Hematopoietic multipotent progenitor cell treated with erythropoietin and hydrocortisone succinate and interleukin-3 and kit ligand, for 15 days (in vitro differentiated cells): ENCODE measurements at places on chromosomes 12 and 14.

- DNase-seq, result no peak
These were observed 482.5 kb downstream of the FLRT2 start for GRCh38 chr14:86012461-86012860.

DNA sequence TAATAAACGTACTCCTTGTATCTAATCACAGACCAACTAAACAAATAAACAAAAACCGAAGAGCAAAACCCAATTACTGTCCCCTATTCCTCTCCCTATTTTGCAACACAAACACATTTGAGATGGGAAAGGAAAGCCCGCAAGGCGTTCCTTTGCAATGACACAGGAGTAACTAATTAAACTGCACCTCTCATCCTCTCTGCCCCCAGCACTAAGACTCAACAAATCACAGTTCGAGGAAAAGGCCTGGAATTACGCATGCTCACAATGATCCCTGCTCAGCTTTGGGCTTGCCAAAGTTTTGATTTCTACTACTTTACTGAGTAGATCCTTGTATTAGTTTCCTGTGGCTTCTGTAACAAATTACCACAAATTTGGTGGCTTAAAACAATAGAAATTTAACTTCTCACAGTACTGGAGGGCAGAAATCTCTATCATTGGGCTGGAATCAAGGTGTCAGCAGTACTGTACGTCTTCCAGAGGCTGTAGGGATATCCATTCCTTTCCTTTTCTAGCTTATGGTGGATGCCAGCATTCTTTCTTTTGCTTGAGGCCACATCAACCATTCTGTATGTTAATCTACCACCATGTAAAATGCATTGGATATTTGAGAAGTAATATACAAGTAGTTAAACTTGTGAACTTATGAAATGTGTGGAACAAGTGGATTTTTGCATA is 123.0 kb downstream of the NAV3 start:
- no peak for DNase-seq

DNA sequence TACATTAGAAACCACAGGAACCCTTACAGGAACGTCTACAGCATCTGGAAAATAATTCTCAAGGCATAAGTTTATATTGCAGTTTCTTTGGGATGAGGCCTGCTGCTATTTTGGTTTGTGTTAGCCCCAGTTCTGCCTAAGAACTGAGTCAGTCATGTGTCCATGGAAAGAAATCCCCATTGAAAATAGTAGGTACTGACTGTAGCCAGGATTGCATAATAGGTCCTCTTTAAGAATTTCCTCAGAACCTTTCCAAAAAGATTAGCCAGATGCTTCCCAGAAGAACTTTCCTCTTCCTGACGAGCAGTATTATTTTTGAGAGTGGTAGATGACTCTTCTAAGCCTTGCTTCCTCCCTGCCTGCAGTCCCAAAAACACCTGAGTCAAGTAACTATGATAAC is 52.6 kb downstream of the RASSF8 start:
- DNase-seq, result no peak

DNA sequence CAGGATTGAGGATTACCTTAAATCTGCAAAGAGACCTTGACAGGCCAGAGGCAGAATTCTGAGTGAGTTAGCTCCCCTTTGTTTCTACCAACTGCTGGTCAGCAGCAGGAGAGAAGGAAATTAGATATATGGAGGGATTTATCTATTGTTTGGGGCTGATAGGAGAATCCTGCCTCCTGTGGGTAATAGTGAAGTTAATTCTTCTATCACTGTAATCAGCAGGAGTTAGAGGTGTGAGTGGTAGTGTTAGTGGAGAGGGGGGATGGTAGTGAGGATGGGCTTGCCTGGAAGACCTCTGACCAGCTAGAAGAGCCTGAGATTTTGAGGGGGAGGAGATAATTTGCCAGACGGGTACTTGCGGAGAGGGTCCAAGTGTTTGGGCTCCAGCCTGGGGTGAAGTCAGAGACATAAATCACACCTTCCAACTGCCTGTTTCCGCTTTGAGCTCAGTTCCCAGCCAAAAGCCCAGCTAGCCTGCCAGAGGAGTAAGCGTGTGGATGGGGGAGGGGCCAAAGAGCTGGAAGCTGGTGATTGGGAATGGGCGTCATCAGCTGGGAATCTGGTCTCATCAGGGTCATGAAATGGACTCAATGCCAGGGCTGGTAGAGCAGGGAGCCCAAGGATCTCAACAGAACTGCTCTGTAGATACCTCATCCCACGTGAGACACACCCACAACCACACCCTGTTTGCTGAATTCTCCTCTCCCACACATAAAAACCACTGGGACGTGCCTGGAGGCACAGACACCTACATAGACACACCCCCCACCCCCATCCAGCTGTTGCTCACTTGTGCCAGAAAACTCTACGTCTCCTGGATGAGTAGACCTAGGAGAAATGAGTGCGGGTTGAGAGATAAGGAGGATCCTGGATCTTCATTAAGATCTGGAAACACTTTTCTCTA is 13.1 kb upstream of the ITGA5 start:
- no peak for DNase-seq

GRCh38 chr14:61219256-61219655 is 61.9 kb downstream of the TMEM30B start:
- DNase-seq, result no peak

GRCh38 chr14:75628816-75629215 is 31.9 kb downstream of the ERG28 start:
- DNase-seq, result no peak

GRCh38 chr14:24219080-24219479 is 3.2 kb upstream of the MDP1 start:
- no peak for DNase-seq

- DNase-seq, result no peak
These were observed 39.6 kb downstream of the GUCY2C start for GRCh38 chr12:14656846-14657245.

- no peak for DNase-seq
These were observed 1598.3 kb downstream of the AACS start for GRCh38 chr12:126663304-126664094.

- no peak for DNase-seq
These were observed 7.1 kb downstream of the ASB2 start for GRCh38 chr14:93969082-93969828.

DNA sequence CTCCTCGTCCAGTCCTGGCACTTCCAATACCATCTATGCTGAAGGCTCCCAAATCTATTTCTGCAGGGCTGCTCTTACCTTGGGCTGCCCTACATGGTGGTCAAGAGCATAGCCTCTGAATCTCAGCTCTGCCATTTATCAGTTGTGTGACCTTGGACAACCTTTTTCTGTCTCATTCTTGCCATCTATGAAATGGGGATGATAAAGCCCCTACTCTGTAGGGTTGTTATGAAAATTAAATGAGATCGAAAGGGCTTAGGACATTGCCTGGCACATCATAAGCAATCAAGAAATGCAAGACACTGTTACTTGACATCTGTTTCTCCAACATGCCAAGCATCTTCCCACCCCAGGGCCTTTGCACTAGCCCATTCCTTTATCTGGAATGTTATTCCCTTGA is 45.5 kb upstream of the GPATCH2L start:
- DNase-seq, result no peak

GRCh38 chr14:30770376-30770775 is 104.0 kb upstream of the COCH start:
- DNase-seq, result no peak

DNA sequence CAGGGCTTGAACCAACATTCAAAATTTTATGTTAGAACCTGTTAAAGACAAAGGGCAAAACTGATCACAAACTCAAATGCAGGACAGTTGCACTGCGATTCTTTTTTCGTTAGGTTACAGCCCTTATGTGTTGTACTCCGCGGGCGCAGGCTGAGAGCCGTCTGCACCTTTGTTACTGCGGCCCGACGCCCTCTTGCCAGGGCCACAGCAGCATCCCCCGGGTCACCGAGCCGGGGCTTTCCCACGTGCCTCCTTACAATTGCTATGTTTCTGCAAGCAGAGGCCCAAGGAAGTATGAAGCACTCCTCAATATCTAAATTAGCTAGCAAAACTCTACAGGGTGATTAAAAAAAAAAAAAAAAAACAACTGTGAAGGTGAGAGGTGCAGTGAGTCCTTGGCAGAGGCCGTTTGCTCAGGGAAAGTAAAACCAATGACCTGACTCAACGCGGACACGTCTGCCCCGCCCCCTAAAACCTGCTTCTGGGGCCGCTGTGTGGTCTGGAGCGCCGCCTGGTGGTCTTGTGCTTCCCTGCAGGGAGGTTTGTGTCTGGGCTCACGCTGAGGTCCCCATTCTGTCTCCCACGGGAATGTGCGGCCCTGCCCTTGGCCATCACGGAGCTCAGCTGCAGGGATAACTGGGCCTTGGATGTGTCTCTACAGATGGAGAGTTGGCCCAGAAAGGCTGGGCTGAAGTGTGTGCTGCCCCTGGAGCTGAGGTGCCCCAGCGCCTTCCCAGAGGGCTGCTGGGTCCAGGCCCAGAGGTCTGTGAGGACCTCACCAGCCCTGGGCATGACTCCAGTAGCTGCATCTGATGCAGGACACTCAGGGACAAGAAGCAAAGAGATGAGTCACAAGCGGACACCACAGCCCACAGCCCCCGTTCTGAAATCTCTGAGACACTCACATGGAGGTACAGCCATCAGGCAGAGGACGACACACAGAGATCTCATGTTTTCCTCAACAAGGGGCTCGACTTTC is 418.5 kb downstream of the TMEM121 start:
- DNase-seq, result peak; percentile 76

GRCh38 chr14:21334202-21334906 is 49.5 kb downstream of the SUPT16H start:
- no peak for DNase-seq

GRCh38 chr12:16593546-16593945 is 12.4 kb downstream of the LMO3 start:
- no peak for DNase-seq

DNA sequence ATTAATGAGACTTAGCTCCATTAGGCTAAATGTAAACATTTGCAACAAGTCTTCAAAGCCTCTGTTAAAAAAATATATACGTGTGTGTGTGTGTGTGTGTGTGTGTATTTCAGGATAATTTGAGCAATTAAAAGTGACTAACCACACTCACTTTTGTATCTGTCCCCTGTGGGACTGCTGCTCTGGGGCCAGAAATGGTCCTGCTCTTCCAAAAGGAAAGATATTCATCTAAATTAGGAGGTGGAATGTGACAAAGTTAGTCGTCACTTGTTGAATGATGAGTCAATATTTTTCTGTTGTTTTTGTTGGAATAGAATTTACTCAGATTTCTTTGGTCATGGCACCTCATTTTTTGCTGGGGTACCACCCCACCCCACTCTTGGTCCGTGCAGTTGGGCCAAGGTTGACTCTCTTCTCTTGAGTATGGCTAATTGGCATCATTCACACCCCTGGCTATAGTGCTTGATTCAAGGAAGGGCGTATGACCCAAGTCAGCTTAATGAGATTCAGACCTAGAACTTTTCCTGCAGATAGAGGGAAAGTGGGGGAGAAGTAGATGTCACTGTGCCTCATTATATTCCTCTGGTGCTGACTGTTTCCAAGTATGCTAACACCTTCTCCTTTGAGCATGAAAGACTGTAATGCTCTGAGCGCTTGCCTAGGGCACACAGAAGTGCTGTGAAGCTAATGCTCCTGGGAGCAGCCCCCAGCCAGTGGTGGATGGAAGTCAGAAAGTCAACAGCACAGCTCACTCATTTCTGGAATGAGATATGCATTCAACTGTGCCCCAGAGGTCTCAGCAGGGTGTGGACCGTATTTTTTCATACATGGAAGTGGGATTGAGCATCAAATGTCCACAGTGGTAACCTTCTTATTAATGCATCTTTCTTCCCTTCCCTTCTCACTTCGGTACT is 577.0 kb upstream of the TBX3 start:
- DNase-seq, result no peak

DNA sequence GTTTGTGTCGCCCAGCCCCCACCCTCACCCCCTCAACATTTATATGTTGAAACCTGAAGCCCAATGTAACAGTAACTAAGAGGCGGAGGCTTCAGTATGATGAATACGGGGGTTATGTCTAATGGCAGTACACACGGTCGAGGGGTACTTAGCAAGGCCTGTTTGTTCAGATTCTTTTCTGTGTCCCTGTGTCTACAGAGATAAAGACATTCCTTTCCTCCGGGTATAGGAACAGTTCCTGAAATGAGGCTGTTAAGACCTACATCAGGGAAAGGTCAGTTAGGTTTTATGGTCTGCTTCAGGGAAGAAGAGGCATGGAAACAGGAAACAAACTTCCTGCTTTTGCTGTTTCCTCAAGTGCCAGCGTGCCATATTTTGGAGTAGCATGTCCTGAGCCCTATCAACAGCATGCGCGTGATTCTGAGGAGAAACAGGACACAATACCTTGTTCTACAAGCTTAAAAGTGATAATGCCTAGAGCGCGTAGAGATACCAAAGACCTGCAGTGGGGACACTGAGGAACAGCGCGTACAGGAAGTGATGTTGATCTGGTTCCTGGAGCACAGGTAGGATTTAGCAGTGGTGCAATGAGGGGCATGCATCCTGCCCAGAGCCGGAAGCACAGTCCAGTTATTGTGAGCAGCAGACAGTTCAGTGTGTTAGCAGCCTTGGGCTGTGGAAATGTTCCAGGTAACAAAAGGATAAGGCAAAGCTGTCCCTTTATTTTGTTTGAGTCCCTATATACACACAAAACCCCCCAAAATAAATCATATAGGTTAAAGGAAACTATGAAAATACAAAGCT is 47.2 kb downstream of the FGD4 start:
- no peak for DNase-seq

DNA sequence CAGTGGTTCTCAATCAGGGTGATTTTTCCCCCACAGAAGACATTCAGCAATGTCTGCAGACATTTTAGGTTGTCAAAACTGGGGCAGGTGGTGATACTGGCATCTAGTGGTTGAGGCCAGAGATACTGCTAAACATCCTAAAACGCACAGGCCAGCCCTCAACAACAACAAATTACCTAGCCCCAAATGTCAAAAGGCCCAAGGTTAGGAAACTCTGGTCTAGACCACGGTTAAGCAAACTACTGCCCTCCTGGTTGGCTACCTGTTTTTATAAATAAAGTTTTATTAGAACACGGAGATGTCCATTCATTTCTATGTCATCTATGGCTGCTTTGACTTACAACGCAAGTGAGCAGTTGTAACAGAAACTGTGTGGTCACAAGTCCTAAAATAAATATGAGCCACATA is 186.7 kb downstream of the EFCAB11 start:
- no peak for DNase-seq

DNA sequence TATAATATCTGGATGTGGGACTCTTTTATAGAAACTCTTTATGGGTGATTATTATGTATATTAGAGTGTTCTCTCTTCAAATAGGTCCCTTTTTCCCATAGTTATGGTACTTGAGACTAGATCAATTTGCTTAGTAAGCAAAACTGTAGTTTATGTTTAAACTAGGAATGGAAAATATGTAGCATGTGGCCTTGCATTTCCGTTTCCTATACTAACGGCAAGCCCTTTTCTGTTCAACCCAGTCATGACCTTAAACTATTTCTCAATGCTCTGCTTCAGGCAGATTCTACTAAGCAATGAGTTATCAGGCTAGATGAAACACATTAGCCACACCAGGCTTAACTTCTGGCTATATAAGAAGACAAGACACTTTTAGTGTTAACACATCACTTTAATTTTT is 84.6 kb downstream of the OTOGL start:
- DNase-seq, result no peak
